Activated naive CD8-positive, alpha-beta T cell treated with anti-CD3 and anti-CD28 coated beads, Interleukin-2, amount 50 U/mL, for 24 hours (primary cell): ENCODE measurements at places on chromosomes 11 and 22.

- peak; percentile 62 for DNase-seq
Observed at GRCh38 chr22:20111045-20111688, 4.7 kb upstream of the RANBP1 start.

- no peak for DNase-seq
Observed at GRCh38 chr11:100719362-100719761, 32.3 kb downstream of the ARHGAP42 start.

DNA sequence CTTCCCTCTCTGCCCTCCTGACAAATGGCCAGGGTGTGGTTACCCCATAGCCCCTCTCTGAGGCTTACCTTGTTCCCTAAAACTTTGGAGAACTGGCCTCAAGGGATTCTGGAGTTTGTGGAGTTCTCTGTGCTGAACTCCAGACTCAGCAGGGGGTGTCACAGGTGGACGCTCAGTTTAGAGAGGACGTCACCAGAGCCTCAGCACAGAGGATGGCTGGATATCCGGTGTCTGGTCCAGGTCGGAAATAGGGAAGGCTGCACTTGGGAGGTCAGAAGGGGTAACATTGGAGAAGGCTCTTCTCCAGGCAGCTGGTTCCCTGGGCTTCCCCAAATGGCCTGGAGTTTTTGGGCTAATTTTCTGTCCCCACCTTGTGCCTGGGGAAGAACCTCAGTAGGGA, 64.2 kb downstream of the ADAMTS15 start:
- DNase-seq = no peak

GRCh38 chr22:21866833-21867527, 465 bp downstream of the MAPK1 start:
- DNase-seq = peak; percentile 46

GRCh38 chr11:75114465-75114864, 17.8 kb upstream of the OR2AT4 start:
- no peak for DNase-seq

GRCh38 chr11:118547132-118547531, 16.1 kb downstream of the TMEM25 start:
- DNase-seq = no peak

- DNase-seq = no peak
Observed at GRCh38 chr11:32597921-32598320, 14.3 kb downstream of the EIF3M start.

GRCh38 chr11:80293293-80293692, 852.5 kb upstream of the TENM4 start:
- no peak for DNase-seq
